NCI-H510A (cell line): ENCODE measurements at places on chromosomes 4 and X.

GRCh38 chr4:153560908-153561307, 94.7 kb downstream of the TMEM131L start:
- no peak for DNase-seq

- DNase-seq = no peak
Measured at GRCh38 chr4:178068136-178068535, 625.9 kb upstream of the AGA start.

- DNase-seq = no peak
Measured at GRCh38 chr4:169219440-169219839, 51.3 kb downstream of the SH3RF1 start.

DNA sequence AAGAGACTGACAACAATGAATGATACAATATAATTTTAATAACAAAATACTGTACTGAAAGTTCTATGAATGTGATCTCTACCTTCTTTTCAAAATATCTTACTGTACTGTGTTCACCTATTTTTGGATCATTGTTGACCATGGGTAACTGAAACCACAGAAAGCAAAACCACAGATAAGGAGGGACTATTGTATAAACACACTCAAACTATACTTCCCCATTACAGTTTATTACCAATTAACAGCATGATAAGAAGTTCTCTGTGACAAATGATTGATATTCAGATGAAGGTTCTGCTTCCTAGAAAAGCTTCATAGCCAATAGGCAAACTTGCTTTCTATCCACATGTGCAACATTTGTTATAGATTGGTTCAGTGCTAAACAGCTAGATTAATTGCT, 50.1 kb downstream of the GABRG1 start:
- no peak for DNase-seq

- no peak for DNase-seq
Measured at GRCh38 chr4:129682586-129682985, 586.6 kb downstream of the C4orf33 start.

DNA sequence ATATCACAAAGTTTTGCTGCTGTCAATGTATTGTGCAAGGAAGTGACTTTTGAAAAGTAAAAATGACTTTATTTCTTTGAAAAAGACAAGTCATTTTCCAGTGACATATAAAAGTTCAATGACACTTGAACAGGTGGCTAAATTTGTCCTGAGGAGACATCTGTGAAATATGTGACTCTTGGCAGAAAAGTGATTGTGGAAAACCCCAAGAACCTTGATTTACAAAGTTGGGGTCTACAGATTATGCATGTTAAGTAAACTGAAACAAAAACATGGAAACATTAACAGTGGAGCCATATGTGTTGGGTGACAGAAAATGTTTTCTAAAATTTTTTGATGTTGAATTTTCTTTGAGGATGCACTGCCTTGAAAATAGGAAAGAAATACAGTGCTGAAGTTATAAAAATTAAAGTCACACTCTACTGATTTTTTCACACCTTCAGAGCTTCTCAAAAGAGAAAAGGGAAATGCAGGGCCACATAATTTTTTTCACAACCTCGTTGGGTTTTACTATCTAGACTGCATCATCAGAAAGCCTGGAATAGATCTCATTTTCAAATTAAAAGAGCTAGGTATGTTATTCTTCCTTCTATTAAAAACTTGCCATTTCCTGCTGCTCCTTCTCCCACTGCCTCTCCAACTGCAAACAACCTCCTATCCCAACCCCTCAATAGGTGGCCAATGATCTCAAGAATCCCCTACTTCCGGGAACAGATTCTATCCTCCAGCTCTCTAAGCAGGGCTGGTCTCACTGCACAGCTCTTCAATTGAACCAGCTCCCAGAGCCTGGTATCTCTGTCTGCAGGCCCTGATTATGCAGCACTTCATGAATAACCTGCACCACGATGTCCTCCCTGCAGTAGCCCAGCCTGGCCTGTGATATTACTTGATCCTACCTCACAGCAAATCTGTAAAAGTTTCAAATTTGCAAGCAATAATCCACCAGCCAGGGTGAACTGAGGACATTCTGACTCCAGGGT, 570.8 kb upstream of the CPEB2 start:
- DNase-seq = no peak
